ENCODE measurements at places on chromosomes 6 and 20.

DNA sequence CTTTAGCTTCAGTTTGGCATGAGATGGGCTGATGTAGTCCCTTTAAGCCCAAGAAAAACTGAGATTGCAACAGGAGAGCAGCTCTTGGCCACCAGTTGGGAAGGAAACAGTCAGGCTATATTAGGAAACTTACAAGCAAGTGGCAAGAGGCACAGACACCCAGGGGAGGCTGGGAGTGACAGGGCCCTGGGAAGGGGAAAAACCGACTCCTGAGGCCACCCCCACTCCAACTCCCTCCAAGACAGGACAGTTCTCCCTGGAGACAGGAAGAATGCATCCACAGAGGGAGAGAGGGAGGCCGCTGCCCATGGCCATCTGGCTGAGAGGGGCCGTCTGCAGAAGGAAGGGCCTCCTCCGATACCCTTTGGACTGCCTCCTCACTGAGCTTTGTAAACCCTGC, 20.5 kb downstream of the JPH2 start:
- DNase-seq, result no peak

DNA sequence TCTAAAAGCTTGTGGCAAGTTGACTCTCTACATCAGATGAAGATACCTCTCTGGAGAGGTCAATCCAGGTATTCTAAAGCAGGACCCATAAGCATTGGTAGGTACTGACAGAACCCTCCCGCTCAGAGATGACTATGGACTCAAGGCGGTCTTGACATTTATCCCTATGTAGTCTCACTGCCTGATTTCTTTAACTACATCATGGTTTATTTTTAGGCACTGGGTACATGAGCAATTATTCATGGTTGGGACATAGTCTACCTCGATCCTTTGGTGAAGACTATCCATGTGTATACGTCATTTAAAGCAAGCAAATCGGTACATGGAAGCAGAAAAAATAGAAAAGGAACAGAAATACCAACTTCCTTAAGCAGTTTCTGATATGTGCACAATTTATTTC, 136.2 kb upstream of the TAB2 start:
- DNase-seq, result no peak

- DNase-seq, result no peak
These were observed 44.1 kb downstream of the SAMD3 start for GRCh38 chr6:130178692-130179091.

DNA sequence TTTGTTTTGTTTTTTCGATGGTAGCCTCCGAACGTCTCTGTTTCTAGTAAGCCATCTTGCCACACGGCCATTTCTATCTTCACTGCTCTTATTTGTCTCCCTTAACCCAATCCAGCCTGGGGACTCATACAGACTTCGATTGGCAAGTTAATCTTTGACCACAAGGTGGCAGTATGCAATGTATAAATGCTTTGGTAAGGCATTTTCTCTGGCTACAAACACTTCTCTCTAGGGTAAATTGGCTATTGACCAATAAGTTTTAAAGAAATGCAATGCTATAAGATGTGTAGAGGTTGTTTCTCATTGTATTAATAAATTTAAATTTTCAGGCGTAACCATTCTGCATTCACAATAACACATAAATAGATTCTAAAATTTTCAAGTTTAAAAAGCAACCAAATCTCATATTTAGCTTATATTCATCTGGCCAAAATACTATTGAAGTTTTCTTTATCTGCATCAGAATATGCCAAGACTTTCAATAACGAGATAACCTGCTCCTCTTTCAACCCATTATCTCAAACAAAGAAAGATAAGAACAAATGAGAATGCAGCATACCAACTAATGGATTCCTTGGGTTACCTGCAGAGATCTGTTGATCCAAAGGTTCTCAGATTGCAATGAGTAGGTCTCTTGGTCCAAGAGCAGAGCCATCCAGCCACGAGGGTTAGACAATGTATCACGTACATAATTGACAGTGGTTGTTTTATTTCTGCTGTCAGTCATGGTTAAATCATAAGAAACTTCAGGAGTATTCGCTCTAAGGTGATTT, 231.9 kb downstream of the PKHD1 start:
- DNase-seq, result peak; percentile 67

DNA sequence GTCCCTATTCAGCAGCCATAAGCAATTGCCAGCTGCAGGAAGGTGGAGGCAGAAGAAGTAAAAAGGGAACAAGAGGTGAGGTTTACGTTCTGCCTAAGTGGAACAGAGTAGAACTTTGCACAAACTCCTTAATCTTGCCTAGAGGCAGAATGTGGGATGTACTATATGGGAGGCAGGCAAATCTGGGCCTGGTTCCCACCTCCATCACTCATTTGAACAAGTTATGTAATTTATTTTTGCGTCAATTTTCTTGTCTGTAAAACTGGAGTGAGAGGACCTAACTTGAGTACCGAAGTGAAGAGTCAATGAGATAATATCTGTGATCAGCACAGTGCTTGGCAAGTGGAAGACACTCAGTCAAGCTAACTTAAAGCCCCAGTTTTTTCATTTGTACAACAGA, 2.0 kb upstream of the TPBG start:
- no peak for DNase-seq

DNA sequence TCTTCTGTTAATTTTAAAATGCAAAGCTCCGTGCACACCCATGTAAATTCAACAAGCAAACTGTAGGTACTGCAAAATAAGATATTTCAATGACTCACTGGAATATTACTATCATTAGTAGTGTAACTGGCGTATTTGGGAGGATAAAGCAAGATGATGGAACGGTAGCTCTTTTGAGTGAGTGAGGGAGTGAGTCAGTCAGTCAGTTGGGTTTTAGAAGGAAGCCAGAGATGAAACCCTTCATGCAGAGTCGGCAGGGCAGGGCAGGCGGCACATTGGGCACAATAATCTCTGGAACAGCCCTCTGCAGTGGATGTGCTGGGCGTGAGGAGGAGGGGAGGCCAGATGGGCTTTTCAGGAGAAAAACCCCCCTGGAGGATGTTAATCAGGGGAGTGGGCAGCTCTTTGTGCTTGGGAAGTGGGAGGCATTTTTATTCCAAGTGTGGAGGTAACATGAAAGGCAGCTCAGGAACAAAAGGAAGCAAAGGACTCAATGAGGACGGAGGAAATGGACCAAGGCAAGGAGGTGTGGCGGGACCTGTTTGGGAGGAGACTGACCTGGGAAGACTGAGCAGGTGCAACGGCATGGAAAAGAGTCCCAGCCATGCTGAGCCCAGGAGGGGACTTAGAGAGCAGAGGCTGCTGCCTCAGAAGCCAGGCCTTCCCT, 171.2 kb downstream of the ZDHHC14 start:
- DNase-seq, result no peak

GRCh38 chr6:53646606-53647005, 18.9 kb downstream of the KLHL31 start:
- DNase-seq, result no peak

GRCh38 chr6:34731393-34732060, 25.8 kb upstream of the SNRPC start:
- no peak for DNase-seq

DNA sequence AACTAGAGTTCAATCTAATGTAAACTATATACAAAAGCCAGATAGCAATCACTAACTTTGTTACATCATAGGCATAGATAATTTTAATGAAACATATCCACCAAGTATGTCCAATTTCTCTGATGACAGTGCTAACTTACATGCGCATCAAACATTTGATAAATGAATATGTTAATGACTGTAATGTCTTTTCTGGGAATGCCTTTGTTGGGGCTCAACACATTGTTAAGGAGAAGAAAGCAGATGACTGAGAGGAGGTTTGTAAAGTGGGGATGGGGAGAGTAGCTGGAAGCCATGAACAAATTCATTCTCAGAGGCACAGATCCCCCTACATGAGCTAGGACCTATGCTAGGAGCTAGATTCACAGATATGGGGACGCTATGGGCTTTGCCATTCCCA, 950.0 kb downstream of the KIF16B start:
- DNase-seq, result no peak

GRCh38 chr20:51579137-51579536, 36.6 kb upstream of the NFATC2 start:
- no peak for DNase-seq

DNA sequence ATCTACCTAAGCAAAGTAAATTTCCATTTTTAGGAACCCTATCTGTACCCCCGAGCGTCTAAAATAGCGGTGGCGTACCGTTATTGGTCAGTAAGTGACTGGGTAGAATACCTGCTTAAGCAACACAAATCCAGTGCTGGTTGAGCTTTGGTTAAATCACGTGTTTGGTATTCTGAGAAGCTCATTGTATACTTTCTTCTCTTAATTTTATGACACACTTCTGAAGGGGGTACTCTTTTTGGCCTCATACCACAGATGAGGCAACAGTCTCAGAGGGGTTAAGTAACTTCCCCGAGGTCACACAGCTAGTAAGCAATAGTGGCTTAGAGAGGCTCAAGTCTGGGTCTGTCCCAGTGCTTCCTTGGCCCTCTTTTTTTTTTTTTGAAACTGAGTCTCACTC, 151.2 kb downstream of the TFAP2C start:
- no peak for DNase-seq

GRCh38 chr20:54123587-54124180, 50.1 kb downstream of the CYP24A1 start:
- no peak for DNase-seq

DNA sequence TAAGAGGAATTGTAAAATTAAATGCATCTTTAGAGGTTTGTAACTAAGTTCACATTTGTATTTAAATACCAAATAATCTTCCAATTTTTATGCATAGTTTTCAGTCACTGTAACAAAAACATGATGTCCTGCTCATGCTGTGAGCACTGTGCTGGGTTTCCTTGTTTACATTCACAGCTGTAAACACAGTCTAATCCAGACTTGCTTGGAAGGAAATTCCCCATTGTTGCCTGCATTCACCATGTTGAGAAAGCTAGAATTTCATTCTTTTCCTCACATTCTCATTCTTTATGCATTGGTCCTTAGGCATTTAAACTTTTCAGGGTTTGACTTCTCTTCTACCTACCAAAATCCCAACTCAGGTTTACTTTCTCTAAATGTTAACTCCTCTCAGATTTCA, 242.0 kb upstream of the TBX18 start:
- no peak for DNase-seq

GRCh38 chr20:46229478-46230105, 78.7 kb downstream of the CDH22 start:
- no peak for DNase-seq
